ENCODE measurements at places on chromosomes 7 and 10.

- no peak for DNase-seq
Measured at GRCh38 chr7:148687555-148687954, 11.1 kb upstream of the CUL1 start.

DNA sequence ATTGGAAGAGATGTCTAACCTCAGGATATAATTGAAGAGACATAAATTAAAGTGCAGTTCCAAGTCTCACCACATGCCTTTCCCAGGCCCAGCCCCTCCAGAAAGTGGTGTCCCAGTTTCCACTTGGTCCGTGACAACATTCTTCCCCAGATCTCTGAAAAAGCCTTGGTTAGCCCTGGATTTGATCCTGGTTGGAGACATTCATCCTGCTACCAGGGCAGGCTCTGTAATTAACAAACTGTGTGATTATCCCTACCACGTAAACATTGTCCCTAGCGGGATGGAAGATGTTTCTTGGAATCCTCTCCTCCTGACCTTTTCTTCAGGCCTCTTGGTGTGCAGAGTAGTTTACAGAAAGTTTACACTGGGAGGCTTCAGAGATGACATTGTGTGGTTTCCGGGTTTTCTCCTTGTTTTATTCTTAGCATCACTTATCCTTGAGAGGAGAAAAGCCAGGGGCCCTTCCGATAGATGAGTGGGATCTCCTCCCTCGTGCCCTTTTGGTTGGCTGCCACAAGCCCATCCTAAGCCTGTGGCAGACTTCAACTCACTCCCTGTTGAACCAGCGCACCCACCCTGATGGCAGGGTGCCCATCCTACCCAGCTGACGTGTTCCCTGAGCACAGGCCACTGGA, 83.8 kb downstream of the COL13A1 start:
- DNase-seq, result no peak

GRCh38 chr10:113230011-113230610, 280.1 kb downstream of the TCF7L2 start:
- no peak for DNase-seq

- DNase-seq, result no peak
Measured at GRCh38 chr10:102652170-102652916, 8.1 kb downstream of the TRIM8 start.

DNA sequence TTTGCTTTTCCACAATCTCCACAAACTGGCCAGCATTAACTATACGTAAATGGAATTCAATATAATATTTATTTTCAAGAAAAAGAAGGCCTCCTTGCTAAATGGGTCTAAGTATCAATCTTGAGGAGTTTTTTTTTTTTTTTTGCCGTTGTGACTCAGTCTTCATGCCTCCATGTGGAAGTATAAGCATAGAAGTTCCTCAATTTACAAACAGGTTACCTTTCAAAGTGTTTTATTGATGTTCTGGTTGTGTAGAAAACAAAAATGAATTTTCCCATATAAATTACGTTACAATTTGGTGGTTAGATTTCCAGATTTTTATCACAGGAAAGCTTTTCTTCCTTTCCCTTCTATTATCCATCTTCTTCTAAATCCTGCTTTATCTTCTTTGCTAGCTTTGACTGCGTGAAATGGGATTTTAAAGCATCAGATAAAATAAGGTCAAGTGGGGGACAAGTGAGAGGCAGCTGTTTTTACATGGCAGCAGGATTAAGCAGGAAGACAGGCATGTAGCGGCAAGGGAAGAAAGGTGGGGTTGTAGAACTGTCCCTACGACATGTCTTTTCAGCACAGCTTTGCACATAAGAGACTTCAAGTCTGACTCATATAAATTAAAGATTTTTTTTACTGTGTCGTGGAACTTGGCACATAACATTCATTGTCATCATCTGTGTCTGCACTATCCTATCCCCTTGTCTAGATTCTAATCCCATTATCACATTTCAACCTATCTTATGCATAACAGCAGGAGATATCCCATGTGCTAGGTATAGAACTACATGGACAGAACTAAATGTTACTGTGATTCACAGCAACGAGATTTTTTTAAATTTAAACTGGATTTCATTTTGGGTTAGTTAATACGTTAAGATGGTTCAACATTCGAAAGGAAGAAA, 135.3 kb upstream of the FAM3C start:
- DNase-seq, result no peak

GRCh38 chr7:22444181-22444971, 55.6 kb downstream of the STEAP1B start:
- no peak for DNase-seq

- DNase-seq, result no peak
Measured at GRCh38 chr10:49398000-49398861, 2.3 kb upstream of the DRGX start.

GRCh38 chr10:78868048-78868447, 200.7 kb upstream of the ZMIZ1 start:
- DNase-seq, result no peak

All from skeletal muscle cell (primary cell).